ENCODE measurements at places on chromosomes 5 and 9.

DNA sequence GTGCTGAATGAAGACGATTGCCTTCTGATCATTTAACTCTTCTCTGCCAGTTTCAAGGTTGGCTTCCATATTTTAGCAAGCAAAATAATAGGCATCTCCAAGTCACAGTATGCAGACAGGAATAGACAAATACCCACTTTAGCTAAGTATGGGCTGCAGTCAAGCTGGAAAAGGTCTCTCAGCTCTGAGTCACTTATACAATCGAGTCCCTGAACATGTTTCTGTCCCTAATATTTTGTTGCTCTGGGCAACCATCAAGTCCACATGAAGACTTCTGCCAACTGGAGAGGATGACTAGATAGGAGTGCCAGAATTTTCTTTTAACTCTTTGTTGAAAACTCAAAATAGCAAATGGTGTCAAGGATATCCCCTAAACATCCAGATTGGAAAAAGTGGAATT lies 575.3 kb downstream of the RAB3C start:
- no peak for DNase-seq

GRCh38 chr5:144481861-144482260 lies 311.2 kb downstream of the KCTD16 start:
- DNase-seq: no peak

DNA sequence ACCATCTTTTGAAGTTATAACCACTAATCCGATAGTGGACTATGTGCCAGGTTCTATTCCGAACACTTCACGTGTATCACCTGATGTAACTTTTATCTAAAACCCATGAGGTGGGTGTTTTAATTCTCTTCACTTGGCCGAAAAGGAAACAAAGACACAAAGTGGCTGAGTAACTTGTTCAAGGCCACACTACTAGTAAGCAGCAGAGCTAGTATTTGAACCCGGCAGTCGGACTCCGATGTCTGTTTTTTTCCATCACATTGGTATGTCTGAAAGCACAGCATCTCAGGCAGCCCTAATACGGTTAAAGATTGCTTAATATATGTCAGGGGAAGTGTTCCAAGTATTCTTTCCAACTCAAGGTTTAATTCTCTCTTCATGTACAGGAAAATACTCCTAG lies 16.2 kb downstream of the FAM169A start:
- no peak for DNase-seq

DNA sequence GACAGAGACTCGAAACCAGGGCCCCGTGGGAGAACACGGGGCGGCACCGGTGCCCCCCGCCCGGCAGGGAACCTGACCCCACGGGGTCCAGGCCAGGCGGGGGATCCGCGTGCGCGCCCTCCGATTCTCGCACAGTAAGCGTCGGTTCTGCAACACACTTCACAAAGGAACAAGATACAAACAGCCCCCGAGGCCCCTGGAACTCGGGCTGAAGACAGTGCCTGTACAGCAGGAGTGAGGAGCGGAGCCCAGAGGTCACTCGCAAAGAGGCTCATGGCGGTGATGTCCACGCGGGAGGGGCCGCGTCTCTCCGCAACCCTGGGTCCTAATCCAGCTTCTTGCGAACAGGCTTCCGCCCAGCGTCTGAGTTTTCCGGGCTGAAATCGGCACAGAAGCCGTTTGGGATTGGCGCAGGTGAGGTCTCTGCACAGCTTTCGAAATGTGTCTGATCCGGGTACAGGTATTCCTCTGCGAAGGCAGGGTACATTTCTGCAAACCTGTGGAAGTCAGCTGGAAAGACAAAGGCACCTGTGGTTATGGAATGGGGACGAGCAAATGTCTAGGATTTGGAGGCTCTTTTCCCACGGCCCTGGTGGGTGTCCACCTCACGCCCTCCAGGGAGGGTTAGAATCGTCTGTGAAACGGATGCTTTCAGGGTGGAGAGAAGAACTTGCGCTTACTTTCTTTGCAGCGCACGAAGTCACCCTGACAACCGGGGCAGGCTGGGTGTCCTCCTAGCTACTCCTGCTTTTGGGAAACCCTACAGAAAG lies 18.3 kb upstream of the SLC6A3 start:
- no peak for DNase-seq

GRCh38 chr5:69030358-69031062 lies 63.3 kb upstream of the SLC30A5 start:
- peak; percentile 60 for DNase-seq

GRCh38 chr5:92923885-92924284 lies 657.1 kb downstream of the NR2F1-AS1 start:
- no peak for DNase-seq

DNA sequence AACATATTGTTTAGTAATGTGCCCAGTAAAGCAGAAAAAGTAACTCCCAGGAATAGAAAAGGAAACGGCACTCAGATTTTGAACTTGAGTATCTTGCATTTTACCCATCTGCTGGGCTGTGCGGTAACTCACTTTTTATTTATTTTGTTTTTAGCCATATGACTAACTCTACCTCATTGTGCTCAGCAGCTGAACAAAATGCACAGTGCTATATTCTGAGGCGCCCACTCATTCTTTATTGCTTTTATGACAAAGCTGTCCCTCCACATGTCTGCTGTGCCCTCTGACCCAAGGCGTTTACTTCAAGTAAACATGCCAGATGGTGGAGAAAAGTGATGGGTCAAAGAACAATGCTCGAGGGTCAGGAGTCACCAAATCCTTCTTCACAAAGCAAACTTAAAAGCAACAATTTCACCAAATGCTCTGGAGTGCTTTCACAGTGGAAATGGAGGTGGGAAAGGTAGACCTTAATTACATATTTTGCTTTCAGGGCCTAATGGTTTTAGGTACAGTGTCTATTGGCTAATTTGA lies 215.2 kb upstream of the ELAVL2 start:
- DNase-seq: no peak

DNA sequence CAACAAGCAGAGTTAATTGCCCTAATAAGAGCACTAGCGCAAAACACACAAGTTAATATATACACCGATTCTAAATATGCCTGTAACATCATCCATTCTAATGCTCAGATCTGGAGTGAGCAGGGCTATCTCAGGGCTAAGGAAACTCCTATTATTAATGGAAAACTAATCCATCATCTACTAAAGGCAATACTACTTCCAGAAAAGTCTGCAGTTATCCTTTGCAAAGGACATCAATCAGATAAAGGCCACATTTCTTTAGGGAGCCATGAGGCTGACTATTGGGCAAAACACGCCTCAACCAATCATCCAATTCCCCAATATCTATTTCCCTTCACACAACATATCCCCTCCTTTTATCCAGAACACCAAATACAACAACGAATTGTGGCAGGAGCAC lies 1032.3 kb upstream of the NUDT12 start:
- DNase-seq: no peak

DNA sequence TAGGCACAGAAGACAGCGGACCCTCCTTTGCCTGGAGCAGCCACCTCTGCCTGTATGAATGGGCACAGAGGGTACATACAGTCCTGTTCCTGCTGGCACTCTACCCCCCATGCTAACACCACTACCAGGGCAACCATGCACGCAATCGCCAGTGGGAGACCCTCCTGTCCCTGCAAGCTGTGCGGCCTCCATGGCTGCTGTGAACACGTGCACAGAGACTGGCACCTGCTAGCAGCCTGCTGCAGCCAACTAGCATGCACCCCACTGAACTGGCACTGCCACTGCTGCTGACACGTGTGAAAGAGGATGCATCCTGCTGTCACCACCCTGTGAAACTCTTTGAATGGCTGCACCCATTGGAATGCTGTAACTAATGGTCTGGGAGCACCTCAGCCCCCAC lies 885.2 kb upstream of the ARRDC3 start:
- DNase-seq: no peak

- no peak for DNase-seq
Observed at GRCh38 chr5:160281275-160281674, 31.1 kb downstream of the CCNJL start.

All from adipocyte (in vitro differentiated cells).